Hematopoietic multipotent progenitor cell treated with erythropoietin and hydrocortisone succinate and interleukin-3 and kit ligand, for 4 days (in vitro differentiated cells): ENCODE measurements at places on chromosomes 1 and 21.

GRCh38 chr1:114290341-114290740, 136.7 kb upstream of the SYT6 start:
- no peak for DNase-seq

GRCh38 chr1:89203166-89203565, 4.4 kb upstream of the GBP4 start:
- DNase-seq: no peak

DNA sequence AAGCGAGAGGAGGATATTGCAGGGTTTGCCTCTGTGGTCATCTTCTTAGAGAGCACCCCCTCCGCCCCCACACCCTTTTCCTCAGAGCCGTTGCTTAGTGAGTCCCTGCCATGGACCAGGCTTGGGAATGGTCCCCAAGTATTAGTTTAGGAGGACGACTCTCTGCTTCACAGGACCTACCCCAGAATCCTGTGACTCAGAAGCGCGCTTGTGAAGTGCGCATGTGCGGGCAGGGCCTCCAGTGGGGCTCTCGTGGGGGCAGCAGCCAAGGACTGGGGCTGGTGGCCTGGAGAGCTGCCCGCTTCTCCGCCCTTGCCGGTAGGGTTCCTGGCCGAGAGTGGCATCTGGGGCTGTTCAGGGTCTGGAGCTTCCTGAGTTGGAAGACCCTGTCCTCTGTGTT, 37.3 kb upstream of the HMGN1 start:
- DNase-seq: peak; percentile 22

DNA sequence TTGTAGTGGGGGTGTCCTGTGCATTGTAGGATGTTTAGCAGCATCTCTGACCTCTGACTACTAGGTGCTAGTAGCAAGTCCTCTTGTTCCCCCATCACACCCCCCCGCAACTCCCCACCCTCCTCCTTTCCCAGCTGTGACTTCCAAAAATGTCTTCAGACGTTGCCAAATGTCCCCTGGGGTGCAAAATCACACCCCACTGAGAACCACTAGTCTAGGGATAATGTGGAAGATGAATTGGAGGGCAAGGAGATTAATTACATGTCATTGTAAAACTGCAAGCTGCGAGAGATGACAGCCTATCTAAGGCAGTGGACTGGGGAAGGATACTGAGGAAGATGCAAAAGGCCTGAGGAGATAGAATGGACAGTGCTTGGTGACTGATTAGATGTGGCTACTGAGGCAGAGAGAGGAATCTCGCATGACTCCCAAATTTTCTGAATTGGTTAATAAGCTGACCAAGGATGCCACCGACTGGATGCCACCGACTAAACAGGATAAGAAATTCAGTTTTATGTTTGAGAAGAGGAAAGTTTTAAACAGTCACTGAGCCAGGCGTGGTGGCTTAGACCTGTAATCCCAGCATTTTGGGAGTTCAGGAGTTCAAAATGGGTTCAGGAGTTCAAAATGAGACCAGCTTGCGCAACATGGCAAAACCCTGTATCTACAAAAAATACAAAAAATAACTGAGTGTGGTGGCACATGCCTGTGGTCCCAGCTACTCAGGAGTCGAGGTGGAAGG, 3.1 kb upstream of the JAK1 start:
- no peak for DNase-seq

- no peak for DNase-seq
Measured at GRCh38 chr1:30242168-30242567, 481.2 kb downstream of the MATN1 start.

GRCh38 chr1:32353886-32354570, 8.3 kb downstream of the FAM229A start:
- DNase-seq: no peak

- no peak for DNase-seq
Measured at GRCh38 chr1:185741551-185741950, 7.4 kb downstream of the HMCN1 start.

- peak; percentile 63 for DNase-seq
Measured at GRCh38 chr1:156616463-156616862, 2.8 kb upstream of the HAPLN2 start.

- DNase-seq: no peak
Measured at GRCh38 chr1:30325999-30326398, 397.4 kb downstream of the MATN1 start.

DNA sequence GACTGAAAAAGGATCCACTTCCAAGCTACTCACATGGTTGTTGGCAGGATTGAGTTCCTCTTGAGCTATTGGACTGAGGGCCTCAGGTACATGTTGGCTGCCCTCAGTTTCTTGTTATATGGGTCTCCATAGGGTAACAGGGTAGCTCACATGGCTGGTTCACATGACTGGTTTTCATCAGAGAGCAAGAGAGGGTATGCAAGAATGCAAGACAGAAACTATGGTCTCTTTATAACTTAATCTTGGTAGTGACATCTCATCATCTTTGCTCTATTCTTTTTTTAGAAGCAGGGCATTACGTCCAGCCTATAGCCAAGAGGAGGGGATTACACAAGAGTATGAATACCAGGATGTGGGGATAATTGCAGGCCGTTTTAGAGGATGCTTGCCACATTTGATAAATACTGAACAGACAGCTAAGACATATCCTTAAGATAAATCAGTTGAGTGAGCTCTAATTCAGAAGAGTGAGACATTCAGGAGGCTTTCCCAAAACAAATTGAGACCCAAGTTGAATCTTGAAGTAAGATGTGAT, 100.2 kb downstream of the HMCN1 start:
- DNase-seq: no peak

DNA sequence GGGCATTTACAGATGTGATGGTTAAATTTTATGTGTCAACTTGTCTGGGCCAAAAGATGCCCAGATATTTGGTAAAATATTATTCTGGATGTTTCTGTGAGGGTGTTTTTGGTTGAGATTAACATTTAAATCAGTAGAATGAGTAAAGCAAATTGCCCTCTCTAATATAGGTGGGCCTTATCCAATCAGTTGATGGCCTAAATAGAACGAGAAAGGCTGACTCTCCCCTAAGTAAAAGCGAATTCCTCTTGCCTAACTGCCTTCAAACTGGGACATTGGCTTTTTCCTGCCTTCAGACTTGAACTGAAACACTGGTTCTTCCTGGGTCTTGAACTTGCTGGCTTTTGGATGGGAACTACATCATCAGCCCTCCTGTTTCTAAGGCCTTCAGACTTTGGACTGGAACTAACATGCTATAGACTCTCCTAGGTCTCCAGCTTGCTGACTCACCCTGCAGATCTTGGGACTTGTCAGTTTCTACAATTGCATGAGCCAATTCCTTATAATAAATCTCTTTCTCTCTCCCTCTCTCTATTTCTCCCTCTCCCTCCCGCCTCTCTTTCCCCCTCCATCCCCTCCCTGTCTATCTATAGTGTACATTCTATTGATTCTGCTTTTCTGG, 10.2 kb upstream of the NAV1 start:
- no peak for DNase-seq

DNA sequence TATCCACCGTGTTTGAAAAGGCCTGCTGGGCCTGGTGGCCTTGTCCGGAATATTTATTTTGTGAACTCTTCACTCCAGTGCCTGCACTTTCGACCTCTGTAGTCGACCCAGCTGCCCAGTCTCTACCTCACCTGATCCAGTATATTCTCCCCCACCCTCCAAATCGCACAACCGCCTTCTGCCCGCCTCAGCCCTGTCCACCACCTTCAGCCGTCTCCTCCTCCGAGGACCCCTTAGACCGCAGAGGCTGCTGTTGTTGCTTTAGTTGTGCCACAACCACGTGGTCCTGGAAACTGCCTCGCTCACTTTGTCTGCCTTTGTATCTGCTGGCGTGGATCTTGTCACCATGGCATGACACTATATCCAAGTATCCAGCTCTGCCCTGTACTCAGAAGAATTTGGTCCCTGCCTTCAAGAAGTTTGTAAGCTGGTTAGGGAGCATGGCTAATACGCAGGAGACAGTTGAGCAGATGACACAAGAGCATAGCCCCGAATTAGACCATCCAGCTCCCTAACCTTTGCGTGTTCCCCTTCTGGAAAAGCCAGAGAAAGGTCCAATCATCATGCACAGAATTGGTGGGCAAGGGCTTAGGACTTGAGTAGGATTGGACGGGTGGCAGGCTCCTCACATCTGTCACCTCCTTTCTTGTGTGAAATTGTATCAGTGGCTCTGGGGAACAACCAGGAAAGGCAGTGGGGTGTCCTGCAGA, 1.5 kb downstream of the PHGDH start:
- DNase-seq: peak; percentile 11

GRCh38 chr1:29706936-29707335, 470.6 kb downstream of the PTPRU start:
- peak; percentile 70 for DNase-seq

GRCh38 chr1:53640701-53641075, 98.3 kb downstream of the GLIS1 start:
- no peak for DNase-seq

- DNase-seq: no peak
Measured at GRCh38 chr1:99534638-99534930, 111.3 kb upstream of the PALMD start.

DNA sequence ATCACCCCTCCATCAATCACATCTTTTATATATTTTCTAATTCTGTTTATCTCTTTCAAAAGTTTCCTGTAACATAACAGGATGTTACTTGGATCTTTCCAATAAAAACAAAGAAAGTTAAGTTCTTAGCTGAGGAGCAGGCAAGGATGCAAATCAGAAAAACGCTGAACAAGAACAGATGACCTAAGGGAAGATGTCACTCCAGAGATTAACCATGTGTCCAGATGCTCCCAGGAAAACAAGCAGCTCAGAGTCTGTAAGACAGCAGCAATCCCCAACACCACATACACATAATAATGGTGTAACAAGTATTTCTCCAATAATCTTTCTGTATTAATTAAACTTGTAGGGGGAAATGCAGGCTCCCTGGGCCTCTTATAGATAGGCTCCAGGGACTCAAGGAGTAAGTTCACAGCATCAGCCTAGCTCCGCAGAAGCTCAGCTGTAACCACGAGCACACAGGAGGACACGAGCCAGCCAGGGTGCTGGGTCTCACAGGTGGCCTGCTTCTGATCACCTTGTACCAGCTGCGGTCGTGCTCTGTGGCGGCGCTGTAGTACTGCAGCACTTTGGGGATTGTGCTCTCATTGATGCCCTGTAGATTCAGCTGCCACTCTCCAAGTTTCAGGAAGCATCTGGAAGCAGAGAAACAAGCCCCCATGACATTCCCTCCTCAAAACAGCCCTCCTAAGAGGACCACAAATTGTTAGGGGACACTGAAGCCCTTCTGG, 33.1 kb upstream of the EXOSC10 start:
- no peak for DNase-seq

DNA sequence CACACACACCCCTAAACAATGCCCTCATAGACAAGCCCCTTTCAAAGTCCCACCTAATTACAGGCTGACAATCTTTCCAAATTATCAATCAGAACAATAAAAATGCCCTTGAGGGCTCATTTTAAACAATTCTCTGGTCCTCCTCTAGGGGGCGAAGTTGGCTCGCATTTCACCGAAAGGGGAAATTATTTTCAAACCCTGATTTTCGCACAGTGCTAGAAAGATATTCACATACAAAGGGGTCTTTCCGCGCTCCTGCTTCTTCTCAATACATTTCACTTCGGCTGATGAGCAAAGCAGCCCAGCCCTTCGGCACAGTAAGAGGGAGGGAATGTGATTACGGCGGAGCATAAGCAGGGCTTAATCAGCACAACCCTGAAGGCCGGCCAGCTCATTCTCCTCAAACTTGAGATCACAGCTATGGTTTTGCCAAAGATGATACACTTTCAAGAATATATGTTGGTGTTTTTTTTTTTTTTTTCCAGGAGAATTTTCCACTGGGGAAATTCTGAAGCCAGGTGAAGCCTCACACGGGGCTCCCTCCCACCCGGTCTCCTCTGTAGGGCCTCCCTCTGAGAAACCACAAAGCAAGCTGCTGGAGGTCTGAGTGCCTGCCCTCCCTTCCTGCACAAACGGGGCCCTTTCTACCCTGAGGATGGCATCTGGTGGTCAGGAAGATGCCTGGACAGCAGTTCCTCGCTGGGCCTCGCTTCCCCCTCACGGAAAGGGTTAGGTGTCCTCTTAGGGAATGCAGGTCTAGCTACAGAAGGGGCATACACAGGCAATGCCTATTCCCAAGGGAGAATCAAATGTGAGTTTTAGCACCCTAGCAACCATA, 66.9 kb downstream of the GNG12 start:
- DNase-seq: peak; percentile 77

GRCh38 chr1:197200272-197200899, 53.9 kb upstream of the ASPM start:
- peak; percentile 59 for DNase-seq

- DNase-seq: no peak
Measured at GRCh38 chr1:151311011-151311410, 16.2 kb downstream of the PI4KB start.

DNA sequence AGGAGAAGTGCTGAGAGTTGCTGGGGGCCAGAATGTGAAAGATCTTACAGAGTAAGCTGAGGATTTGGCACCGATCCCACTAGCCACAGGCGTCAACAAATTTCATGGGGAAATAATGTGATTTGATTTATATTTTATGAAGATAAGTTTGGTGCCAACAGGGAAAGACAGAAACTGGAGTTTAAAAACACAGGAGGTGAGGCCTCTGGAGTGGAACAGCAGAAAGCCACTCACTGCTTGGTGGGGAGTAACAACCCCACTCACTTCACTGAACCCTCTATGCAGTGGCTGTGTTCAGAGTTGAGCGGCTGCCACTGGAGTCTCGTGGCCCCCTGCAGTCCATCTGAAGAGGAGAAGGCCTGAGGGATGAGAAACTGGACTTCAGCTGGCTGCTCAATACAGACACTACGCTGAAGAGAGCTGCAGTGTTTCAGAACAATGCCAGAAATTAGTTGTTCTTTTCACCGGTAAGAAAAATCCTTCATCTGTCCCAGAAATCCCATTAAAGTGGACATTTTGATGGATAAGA, 48.0 kb upstream of the RXRG start:
- no peak for DNase-seq

GRCh38 chr1:160590488-160590887, 11.2 kb upstream of the CD84 start:
- DNase-seq: no peak

DNA sequence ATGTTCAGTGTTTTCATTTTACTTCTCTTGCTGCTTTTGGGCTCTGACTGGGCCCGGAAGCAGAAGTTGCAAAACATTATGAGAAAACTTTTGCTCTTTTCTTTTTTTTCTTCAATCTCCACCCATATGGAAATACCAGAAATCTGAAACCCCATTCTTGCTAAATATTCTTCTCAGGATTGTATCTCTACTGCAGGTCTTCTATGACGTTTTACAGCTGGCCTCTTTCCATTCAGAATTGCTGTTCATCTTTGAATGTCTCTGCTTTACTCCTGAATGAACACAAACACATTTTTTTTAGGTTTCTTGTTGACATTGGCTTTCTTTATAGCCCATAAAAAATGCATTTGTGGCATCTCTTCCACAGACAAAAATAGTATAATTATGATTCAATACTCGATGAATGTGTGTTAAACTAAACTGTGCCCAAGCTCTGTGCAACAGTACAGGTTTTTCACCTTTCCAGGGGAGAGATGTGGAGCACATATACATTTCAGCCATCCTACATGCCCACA, 18.8 kb downstream of the PTPRC start:
- DNase-seq: peak; percentile 81

GRCh38 chr1:181112071-181112929, 23.8 kb downstream of the IER5 start:
- no peak for DNase-seq
